T-helper 17 cell (primary cell): ENCODE measurements at places on chromosomes 11 and 22.

DNA sequence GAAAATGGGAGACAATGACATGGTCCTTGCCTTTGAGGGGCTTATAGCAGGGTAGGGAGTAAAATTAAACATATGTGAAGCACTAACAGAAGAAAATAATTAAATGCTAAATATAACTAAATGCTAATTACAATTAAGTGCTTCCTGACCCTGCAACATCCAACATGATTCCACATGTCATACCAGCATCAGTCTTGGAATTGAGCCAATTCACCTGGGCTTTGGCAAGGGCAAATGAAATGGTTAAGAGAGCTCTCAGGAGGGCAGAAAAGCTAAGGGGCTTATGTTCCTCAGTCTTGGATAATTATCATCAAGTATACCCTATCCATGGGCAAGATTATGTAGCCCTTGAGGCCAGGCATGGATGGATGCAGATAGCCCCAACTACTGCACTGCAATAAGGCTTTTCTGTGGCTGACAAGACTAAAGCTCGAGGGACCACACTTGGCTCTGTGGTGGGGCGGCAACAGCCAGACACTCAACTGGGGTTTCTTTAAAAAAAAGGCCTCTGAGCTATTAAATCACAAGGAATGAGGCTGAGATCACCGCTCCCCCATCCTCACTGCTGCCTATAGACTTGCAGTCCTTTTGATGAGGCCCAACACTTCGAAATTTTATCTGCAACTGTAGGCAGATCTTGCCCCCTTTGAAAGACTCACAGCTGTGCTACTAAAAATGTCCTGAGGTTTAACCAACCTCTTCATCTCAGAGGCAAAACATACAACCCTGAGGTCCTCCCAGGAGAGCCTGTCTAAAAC is 39.0 kb downstream of the IL18BP start:
- DNase-seq = no peak

GRCh38 chr22:30453731-30454510 is 17.9 kb downstream of the SEC14L3 start:
- DNase-seq = no peak

- DNase-seq = no peak
These were observed 38.5 kb upstream of the NAV2 start for GRCh38 chr11:19673924-19674729.

DNA sequence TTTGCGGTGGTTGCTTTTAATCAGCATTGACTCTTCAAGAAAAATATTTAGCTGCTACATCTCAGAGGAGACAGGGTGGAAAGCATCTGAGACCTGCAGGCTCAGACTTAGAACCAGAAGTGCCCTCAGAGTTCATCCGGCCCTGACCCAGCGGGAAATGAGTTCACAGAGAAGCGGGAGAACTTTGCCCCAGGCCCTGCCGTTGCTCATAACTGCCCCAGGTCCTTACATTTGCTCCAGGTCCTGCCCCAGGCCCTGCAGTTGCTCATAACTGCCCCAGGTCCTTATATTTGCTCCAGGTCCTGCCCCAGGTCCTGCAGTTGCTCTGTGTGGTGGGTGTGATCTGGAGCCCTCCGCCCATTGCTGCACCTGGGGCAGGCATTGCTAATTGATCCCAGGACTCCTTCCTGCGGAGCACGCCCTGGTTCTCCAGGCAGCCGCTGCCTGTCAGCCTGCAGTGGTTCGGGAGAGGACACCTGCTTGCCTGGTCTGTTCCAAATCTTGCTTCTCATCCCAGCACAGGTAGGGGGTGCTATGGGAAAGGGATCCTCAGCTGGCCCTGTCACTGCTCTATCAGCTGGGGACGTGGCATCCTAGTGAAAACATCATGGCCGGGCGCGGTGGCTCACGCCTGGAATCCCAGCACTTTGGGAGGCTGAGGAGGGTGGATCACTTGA is 58.1 kb upstream of the PPP6R3 start:
- DNase-seq = no peak

DNA sequence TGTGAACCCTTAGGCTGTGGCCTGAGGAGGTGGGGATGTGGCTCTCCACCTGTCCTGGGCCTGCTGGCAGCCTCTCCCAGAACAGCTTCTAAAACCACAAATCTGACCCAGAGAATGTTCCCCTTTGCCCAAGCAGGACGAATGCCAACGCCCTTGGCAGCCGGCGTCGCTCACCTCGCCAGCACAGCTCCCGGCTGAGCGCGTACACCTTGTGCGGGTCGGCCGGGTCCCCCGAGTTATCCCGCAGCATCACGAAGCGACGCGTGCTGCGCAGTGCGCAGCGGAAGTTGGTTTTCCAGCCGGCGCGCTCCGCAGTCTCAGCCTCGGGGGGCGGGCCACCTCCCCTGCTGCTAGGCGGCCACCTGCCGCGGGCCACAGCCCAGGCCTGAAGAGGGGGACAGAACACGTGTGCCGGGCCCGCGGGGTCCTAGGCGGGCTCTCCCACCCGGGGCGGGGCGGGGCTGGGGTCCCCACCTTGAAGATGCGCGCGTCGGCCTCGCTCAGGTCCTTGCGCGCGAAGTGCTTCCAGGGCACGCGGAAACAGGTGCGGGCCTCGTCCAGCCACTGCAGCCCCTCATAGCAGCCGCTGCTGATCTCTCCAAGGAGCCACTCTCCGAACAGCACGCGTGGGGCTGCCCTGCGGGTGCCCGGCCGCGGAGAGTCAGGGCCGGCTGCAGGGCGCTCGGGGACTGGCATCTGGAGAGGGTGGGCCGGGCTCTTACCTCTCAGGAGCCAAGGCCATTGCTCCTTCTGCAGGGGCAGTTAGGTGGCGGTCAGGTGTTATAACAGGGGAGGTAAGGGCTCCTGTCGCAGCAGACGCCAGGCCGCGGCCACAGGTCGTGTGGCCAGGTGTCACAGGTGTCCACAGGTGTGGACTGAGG is 887 bp downstream of the IRF7 start:
- DNase-seq = no peak
